T-helper 1 cell (primary cell): ENCODE measurements at places on chromosomes 7 and 10.

- DNase-seq = no peak
Observed at GRCh38 chr7:26375726-26376174, 84.1 kb downstream of the SNX10 start.

- DNase-seq = no peak
Observed at GRCh38 chr7:117818232-117818631, 55.0 kb downstream of the CTTNBP2 start.

DNA sequence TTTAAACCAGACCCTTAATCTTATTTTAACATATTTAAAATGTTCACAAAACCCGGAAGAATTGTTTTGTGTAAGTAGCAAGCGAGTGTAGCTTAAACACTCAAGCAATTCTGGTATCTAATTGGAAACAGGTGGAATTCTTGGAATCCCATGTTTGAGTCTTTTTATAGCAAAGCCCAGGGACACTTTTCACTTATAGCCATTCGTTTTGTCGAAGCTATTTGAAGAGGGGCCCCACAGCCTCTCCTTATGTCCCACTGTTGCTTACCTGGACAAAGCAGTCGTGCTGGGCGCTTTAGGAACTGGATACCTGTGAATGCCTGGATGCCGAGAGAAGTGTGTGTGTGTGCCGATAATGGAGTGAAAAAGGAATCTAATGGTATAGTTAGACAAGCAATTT is 3.3 kb downstream of the CUX1 start:
- no peak for DNase-seq

- no peak for DNase-seq
Observed at GRCh38 chr7:1693991-1694524, 24.0 kb downstream of the ELFN1 start.

- no peak for DNase-seq
Observed at GRCh38 chr10:69272624-69273023, 5.7 kb upstream of the HK1 start.

GRCh38 chr10:32225976-32226375 is 121.0 kb downstream of the EPC1 start:
- no peak for DNase-seq

GRCh38 chr10:101466016-101466912 is 112.3 kb downstream of the BTRC start:
- DNase-seq = no peak

- no peak for DNase-seq
Observed at GRCh38 chr7:36831049-36831448, 106.8 kb upstream of the AOAH start.

- DNase-seq = no peak
Observed at GRCh38 chr10:115711306-115711705, 561.7 kb downstream of the GFRA1 start.

GRCh38 chr7:115340828-115341227 is 418.9 kb downstream of the MDFIC start:
- DNase-seq = no peak

GRCh38 chr10:14240253-14241189 is 90.2 kb downstream of the FRMD4A start:
- DNase-seq = no peak

- no peak for DNase-seq
Observed at GRCh38 chr10:93542358-93542791, 24.1 kb upstream of the FFAR4 start.

GRCh38 chr10:14362104-14362503 is 31.4 kb upstream of the FRMD4A start:
- DNase-seq = no peak

DNA sequence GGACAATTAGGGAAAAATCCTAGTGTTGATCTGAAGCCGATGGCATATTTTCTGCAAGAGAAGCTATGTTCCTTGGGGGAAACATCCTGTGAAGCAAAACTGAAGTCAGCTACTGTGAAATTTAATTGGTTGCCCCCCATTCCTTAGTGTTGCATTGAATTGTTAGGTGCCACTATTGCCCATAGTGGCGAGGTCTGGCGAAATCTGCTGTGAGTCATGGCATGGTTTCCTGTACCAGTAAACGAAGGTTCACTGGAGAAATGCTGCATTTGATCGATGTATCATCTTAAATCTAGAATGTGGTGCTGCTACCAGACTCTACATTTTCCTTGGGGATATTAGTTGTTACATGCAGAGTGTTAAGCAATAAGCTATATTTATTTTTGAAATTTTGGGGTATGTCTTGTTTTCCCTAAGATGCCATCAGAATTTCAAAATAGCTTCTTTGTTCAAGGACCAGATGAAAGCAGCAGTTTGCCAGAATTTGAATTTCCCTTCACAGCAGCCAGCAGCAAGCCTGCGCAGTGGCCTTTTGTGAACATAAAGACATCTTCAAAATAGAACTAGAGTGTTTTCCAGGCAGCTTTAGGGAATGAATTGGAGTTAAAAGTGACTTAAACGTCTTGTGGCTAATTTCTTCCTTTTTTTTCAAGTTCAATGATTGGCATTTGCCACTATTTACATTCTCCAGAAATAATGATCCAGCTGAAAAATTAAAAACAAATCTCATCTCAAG is 348.6 kb upstream of the COBL start:
- no peak for DNase-seq

- no peak for DNase-seq
Observed at GRCh38 chr10:14740684-14741247, 33.9 kb downstream of the FAM107B start.

DNA sequence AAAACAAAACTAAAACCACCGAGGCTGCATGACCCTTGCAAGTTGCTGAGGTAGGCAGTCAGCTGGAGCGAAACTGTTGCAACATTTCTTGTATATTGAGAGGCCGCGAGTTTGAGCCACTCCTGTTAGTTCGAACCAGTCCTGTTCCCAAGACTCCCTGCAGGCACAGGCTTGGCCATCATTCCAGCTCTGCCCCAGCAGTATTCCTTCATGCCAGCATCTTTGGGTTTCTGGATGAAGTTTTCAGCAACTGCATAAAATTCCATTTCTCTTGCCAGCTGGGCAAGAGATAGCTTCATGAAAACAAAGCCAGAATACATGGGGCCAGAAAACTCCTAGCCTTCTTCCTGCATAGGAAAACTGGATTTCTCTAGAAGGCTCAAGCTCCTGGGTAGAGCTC is 207.6 kb downstream of the FRMD4A start:
- no peak for DNase-seq

DNA sequence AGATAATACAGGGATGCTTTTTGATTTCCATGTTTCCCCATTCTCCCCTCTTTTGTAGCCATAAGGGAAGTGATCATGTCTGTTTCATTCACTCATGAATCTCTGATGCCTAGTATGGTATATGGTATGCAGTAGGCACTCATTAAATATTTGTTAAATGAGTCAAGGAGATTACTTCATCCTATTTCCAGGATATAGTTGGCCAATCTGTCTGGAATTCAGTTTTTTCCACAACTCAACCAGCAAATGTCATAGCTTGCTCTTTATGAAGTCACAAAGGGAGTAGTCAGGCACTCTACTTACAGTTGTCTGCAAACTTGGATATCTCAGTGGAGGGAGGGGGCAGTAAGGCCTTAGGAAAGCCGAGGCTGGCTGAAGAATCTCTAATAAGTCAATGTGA is 853.6 kb downstream of the LRMDA start:
- DNase-seq = no peak

GRCh38 chr7:10429511-10429910 is 544.2 kb upstream of the PHF14 start:
- no peak for DNase-seq

DNA sequence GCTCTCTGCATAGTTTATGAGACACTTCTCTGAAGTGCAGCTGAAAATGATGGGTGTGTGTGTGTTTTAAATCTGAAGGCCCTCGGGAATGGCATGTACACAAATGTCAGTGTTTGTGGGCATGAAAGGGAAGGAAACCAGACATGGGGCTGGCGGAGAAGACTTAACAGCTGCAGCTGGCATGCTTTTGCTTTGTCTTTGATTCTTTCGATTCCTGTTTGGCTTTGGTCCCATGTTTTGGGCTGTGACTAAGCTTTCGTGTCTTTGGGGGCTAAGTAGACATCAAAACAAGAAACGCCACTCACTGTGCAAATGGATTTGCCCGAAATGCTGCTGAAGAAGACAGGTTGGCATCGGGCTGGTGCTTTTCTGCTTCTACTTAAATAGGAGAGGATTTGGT is 179.3 kb downstream of the PFKFB3 start:
- no peak for DNase-seq

DNA sequence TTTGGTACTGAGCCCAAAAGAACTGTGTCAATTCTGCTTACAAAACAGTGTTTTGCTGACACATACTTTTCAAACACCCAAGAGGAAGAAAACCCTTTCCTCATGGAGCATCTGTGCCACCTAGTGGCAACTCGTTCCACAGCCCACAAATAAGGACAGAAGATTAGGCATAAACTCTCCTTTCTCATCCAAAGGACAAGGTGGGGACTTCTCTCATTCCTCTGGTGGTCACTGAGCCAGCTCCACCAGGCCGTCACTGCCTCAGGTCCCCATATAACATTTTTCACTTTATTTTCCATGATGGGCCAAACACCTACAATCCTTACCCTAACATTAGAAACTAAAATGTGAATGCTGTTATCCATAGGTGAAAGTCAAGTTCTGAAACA is 76.9 kb downstream of the RNF216 start:
- peak; percentile 56 for DNase-seq

DNA sequence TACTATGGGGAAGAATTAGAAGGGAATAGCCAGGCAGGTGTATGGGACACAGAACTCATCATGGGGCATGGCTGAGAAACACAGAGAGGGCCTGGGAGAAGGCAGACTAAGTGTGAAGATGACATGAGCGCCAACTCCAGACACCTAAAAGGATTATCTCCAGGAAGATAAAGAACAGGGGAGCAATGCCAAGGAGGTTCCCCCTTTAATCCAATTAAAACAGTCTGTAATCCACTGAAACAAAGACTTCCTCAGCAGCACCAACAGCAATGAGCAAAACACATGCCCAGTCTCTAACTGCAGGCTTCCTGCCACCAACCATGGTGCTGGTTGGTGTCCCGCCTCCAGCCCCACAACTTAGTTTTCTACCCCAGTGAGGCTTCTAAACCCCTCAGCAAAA is 108.9 kb downstream of the GRID1 start:
- DNase-seq = no peak

- no peak for DNase-seq
Observed at GRCh38 chr7:159137906-159138305, 6.8 kb downstream of the VIPR2 start.

- DNase-seq = no peak
Observed at GRCh38 chr10:130054021-130054420, 56.6 kb downstream of the C10orf143 start.

GRCh38 chr7:20721086-20721810 is 65.4 kb downstream of the SP8 start:
- DNase-seq = no peak

DNA sequence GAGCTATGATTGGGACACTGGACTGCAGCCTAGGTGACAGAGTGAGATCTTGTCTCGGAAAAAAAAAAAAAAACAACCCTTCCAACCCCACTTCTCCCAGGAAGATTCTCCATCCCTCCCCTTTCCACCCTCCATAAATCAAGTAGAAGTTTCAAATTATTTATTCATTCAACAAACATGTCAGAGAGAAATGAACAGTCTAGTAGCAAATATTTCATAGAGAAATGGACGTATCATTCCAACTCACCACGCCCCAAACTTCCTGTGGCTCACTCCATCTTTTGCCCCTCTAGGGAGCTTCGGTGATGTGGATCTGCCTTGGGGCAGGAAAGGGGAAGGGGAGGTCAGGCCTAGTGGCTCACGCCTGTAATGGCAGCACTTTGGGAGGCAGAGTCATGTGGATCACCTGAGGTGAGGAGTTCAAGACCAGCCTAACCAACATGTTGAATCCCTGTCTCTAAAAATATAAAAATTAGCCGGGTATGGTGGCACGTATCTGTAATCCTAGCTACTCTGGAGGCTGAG is 638 bp upstream of the TRAPPC14 start:
- DNase-seq = no peak

DNA sequence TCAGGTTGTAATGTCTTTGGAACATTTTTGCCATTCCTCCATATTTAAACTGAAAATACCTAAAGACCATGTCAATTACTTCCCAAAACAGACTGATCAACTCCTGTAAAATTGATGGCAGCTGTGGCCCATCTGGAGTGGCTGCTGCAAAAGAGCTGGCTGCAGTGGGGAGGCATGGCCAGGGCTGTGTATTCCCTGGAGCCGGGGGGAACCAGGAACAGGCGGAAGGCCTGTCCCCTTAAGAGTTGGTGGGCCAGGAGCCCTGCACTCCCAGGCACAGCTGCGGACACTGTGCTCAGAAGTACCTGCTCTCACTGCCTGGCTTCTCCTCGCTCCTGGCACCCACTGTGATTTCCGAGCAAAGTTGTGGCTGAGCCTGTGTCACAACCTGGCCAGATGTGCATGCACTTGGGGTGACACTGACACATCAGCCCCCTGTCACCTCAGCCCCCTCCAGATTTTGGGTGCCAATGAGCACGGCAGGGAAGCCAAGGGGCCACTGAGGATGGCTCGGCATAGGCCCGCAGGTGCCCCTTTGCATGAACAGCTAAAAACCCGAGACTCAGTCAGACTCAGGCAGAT is 116.1 kb downstream of the DGKB start:
- no peak for DNase-seq

DNA sequence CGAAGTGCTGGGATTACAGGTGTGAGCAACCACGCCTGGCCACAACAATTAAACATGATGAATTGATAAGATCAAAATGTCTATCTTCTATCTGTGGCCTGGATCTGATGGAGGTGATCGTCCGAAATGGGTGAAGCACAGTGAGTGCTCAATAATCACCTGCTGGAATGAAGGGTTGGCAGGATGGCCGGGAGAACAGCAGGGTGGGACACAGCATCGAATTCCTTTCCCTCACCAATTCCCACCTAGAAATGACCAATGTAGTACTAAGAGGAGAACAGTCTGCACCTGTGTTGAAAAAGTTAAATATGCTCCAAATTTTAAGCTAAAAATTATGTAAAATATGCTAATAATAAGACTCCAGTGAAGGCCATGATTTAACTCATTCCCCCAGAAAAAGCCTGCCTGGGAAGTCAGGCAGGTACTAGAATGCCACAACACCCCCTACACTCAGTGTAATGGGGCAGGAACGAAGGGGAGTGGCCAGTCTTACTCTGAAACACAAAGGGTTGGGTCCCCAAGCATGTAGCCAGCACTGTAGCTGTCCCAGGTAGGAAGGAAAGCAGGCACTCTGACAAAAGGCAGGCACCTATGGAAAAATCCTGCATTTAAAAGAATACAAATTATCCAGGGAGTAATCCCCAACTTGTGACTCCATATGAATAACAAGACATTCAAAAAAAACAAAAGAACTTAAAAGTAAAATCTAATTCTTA is 110.3 kb downstream of the VPS41 start:
- DNase-seq = no peak

- no peak for DNase-seq
Observed at GRCh38 chr10:52446391-52446790, 132.3 kb downstream of the DKK1 start.

DNA sequence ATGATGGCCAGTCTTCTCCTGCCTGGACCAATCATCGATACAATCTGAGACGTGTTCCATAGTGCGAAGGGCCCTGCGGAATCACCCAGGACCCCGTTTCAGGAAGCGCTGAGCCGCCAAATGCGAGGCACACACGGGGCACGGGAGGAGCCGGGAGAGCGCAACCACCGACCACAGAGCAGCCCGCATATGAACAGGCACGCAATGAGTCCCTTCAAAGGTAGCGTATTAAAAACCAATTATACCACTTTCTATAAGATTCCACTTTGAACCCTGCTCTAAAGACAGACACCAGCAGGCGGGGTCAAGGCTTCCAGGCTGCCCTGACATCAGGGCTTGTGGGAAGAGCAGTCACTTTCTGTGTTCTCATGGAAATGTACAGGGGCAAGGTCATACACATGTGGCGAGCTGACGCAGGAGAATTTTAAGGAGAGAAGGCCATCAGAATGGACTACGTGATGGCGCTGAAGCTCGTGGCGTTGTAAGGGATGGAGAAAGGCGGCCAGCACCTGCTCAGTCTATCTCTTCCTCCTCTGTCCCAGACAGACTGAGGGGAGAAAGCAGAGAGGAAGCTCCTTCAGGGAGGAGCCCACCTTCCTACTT is 46.2 kb downstream of the AMZ1 start:
- DNase-seq = no peak
